ENCODE measurements at places on chromosomes 16 and 17.

DNA sequence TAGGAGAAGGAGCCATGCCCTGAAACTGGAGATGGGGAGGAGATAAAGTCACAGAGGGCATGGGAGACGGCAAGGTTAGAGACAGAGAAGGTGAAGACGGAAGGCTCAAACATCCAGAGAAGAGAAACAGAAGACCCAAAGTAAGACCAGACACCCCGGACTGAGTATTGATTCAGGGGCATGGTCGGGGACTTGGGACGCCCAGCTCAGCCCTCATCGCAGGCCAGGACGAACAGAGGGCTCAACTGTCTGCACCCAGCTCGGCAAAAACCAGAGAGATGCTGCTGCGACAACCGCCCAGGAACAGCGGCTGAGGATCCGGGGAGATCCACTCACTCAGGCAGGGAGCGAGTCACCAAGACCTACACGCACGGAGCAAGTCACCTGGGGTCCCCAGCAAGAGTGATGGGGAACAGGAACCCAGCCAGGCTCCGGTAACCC is 999 bp downstream of the XYLT1 start:
- DNase-seq: no peak

- no peak for DNase-seq
These were observed 2.6 kb downstream of the KAT2A start for GRCh38 chr17:42118545-42118944.

DNA sequence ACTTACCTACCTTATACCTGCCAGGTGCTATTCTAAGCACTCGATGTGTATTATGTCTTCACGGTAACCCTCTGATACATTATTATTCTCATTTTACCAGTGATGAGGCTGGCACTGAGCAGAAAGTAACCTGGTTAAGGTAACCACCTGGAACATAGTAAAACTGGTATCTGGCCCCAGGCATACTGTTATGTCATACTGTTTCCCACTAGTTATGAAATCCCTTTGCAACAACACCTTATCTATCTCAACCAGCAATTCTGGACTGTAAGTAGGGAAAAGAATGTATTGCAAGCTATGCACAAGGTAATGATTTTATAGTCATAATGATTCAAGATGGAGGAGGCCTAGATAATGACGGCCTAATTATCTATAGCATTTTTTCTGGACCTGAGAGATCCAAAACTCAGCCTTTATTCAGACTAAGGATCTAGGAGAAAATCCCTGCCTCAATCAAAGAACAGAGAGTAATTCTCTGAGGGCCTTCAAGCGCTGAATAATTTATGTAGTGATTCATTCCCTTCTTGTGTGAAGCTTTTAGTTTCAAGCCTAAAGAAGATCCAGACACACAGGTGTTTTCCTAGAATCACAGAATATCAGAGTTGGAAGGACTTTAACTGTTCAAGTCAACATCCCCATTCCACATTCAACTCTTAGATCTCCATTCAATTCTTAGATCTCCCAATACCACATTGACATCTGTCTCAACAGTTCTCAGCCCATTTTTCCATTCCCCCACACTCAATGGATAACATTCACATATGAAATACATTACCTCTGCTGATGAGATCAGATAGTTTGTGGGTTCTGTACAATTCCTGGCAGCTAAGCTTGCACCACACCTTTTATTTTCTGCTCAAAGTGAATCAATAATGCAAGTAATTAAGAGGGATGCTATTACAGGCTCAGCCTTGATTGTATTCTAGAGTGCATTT is 14.9 kb upstream of the MMD start:
- no peak for DNase-seq

DNA sequence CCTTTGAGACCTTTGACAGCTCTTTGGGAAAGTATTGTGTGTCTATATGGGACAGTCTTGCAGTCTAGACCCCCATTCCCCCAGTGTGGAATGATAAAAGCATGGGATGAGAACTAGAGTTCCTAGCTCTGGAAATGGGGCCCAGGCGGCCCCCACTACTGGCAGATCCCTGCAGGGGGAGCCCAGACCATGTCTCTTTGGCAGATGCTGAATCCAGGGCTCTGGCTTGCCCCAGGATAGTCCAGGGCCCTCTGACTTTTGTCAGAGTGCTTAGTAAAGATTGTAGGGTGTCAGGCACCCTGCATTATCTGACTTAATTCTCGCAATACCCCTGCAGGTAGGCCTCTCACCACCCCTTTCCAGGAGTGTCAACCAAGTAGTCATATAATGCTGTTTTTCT is 8.3 kb downstream of the ALKBH5 start:
- DNase-seq: no peak

GRCh38 chr17:7843536-7844291 is 9.7 kb downstream of the KDM6B start:
- DNase-seq: peak; percentile 80

- no peak for DNase-seq
These were observed 537 bp upstream of the GJC1 start for GRCh38 chr17:44830359-44831288.

GRCh38 chr16:66152181-66152580 is 214.3 kb upstream of the CDH5 start:
- DNase-seq: no peak

DNA sequence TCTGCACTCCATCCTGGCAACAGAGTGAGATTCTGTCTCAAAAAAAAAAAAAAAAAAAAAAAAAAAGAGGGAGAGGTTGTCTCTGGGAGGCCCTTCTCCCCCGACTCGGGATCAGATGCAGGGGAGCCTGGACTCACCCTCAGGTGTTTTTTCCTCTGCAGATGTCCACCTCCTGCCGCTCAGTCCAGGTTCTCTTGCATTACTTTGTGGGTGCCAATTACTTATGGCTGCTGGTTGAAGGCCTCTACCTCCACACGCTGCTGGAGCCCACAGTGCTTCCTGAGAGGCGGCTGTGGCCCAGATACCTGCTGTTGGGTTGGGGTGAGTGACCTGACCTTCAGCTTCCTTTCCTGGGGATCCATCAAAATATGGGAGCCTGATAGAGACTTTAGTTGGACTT is 34.1 kb downstream of the GLP2R start:
- DNase-seq: no peak

- DNase-seq: no peak
These were observed 22.0 kb downstream of the C16orf87 start for GRCh38 chr16:46808997-46809396.

DNA sequence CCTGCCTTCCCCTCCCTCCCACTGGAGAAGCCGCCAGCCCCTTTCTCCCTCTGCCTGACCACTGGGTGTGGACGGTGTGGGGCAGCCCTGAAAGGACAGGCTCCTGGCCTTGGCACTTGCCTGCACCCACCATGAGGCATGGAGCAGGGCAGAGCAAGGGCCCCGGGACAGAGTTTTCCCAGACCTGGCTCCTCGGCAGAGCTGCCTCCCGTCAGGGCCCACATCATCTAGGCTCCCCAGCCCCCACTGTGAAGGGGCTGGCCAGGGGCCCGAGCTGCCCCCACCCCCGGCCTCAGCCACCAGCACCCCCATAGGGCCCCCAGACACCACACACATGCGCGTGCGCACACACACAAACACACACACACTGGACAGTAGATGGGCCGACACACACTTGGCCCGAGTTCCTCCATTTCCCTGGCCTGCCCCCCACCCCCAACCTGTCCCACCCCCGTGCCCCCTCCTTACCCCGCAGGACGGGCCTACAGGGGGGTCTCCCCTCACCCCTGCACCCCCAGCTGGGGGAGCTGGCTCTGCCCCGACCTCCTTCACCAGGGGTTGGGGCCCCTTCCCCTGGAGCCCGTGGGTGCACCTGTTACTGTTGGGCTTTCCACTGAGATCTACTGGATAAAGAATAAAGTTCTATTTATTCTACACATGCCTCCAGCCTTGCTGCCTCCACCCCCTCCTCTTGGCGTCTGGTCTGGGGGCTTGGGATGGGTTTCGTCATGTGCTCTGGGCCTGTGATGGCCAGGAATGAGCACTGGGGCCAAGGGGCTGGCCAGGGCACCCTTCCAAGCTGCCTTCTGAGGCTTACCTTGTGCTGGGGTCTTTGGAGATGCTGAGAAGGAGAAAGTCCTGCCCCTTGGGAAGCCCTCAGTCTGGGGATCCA is 7.3 kb downstream of the GJD3 start:
- no peak for DNase-seq

GRCh38 chr17:75225016-75225415 is 19.5 kb downstream of the NUP85 start:
- DNase-seq: no peak

DNA sequence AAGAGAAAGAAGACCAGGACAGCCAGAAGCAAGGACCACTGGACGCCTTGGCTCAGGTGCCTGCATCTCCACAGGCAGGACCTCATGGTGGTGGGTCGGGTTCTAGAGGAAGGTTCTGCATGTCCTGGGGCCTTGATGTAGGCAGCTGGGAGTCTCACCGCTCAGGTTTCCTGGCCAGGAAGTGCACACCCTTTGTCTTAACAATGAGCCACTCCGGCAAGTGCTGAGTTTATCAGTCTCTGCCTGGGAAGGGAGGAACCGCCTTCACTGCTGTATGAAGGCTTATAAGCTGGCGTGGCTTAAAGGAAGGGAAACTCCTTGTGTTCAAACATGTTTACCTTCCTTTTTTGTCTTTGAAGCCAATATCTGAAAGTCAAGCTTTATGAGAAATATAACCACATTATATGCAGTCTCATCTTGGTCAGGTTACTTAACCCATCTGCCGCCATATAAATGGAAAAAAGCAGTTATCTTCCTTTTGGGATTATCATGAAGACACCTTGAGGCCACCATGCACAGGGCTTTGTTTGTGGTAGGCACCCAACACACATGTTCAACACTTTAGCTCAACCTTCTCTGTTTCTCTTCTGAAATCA is at the start of gene ST6GALNAC1:
TSS of gene ST6GALNAC1 (minus strand) at position 205 of the 596 bp plus-strand sequence. CDS start at position 86, 119 bp downstream.
- no peak for DNase-seq

GRCh38 chr16:67170949-67171649 is 761 bp downstream of the NOL3 start:
- no peak for DNase-seq
